Stimulated activated CD8-positive, alpha-beta memory T cell treated with anti-CD3 and anti-CD28 coated beads, Interleukin-4, amount 100 ng/mL, for 4 hours (primary cell): ENCODE measurements at places on chromosomes 5 and 9.

DNA sequence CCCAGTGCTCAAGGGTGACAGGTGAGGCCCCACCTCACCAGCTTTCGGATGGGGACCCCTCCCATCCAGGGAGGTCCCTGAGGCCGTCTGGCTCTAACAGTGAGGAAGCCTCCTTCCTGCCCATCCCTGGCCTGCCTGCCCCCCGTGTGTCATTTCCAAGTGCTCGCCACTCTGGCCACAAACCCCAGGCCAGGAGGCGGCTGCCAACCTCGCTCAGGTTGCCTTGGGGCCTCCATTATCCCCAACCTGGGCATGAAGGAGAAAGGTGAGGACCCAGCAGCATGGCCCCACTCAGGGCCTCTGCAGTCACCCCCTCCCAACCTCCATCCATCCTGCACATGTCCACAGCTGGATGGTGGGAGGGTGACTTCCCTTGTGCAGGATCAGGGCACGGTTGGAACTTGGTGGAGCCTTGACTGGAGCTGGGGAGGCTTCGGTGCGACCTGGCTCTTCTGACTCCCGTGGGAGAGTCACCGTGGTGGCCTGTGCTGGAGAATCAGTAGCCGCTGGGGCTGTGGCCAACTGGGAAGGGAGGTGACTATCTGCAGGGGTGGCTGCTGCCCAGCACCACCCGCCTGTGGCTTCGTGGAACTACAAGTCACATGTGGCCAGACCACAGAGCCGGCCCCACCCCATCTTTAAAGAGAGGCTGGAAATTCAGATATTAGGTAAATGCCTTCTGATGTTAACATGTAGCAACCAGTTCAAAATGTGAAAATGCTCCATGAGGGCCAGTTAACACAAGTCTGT, 37.5 kb upstream of the GFPT2 start:
- DNase-seq, result no peak

GRCh38 chr9:135255033-135255840, 167.8 kb downstream of the OLFM1 start:
- DNase-seq, result no peak

- DNase-seq, result no peak
Observed at GRCh38 chr5:5648694-5649093, 226.2 kb downstream of the ICE1 start.

GRCh38 chr5:107952450-107952849, 281.7 kb upstream of the EFNA5 start:
- DNase-seq, result no peak

DNA sequence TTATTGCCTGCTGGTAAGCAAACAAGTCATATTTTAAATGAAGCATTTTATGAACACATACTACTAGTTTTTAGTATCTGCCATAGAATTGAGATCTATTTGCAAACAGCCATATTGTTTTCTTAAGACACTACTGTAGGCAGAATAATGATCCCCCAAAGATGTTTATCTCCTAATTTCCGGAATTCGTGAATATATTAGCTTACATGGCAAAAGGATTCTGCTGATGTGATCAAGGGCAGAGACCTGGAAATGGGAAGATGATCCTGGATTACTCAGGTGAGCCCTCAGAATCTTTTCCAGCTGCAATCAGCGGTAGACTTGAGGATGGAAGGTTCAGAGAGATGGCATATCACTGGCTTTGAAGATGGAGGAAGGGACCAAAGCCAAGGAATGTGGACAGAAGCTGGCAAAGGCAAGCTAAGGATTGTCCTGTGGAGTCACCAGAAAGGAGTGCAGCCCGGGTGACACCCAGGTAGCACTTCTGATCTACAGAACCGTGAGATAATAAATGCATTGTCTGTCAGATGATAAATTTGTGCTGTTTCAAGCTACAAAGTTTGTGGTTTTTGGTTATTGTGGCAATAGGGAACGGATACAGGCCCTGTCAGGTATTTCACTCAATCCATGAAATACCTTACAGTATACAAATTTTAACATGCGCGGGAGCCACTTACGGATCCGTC, 1.0 kb upstream of the ERCC6L2 start:
- no peak for DNase-seq

- DNase-seq, result no peak
Observed at GRCh38 chr9:74570879-74571512, 73.9 kb downstream of the RORB start.

GRCh38 chr9:132837501-132838286, 40.4 kb downstream of the AK8 start:
- DNase-seq, result no peak

GRCh38 chr9:22044583-22044982, 35.5 kb upstream of the CDKN2B start:
- no peak for DNase-seq

DNA sequence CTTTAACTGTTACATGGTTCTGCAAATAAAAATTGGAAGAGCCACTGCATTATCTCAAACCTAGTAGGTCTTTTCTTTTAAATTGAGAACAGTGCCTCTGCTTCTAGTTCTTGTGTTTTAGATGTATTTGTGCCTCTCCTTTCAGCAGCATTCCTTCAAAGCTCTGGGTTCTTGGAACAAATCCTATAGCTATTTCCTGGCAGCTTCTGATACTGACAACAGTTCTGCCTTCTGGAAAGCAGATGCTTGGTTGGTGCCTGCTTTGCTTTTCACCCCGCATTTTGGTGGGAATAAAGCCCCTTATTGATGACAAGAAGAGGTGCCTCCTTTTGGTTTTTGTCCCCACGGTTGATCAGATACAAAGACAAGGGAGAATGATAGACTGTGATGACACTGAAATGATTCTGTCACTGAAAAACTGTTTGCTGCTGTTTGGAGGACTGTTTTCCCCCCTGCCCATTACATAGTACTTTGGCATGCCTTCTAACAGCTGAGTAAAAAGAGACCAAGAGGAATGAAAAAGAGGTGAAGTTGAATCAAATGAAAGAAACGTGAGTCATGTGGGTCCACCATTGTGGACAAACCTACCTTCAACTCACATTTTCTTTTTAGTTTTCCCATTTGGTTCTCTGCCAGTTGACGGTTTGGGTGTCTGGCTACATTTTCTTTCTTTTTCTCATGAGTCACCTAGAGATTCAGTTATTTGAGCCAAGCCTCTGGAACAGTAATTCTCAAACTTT, 5.6 kb downstream of the PTCD2 start:
- DNase-seq, result no peak

GRCh38 chr5:73365990-73366667, 82.4 kb downstream of the FOXD1 start:
- no peak for DNase-seq

- no peak for DNase-seq
Observed at GRCh38 chr5:32358611-32359010, 45.9 kb upstream of the MTMR12 start.

GRCh38 chr5:91302305-91302704, 80.8 kb downstream of the ARRDC3 start:
- no peak for DNase-seq

DNA sequence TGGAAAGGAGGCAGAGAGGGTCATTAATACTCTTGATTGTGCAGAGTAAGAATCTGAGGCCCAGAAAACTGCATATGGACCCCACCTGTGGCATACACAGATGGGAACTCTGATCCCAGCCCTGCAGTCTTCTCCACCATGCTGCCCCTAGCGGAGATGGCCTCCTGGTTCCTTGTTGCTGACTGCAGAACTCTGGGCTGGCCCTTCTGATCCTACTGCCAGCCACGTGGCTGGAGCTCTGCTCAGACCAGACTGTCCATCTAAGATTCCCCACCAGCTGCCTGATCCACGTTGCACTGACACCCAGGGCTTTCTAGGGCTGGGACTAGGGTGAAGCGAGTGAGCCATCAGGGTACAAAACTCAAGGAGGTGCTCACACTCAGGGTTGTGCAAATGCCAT, 245.7 kb upstream of the NR4A3 start:
- DNase-seq, result no peak

- no peak for DNase-seq
Observed at GRCh38 chr5:39547553-39548154, 122.9 kb upstream of the DAB2 start.

DNA sequence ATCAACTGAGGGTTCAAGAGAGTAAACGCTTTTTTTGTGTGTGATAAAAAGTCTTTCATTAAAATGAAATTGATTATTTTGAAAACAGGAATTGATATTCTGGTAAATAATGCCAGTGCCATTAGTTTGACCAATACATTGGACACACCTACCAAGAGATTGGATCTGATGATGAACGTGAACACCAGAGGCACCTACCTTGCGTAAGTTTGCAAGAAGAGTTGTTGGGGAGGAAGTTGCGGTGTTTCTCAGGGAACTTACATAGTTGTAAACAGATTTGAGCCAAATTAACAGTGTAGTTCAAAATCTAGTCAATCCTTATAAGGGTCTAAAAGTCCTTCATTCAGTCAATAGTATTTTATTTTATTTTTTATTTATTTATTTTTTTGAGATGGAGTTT, 28.9 kb downstream of the HSDL2 start:
- no peak for DNase-seq

DNA sequence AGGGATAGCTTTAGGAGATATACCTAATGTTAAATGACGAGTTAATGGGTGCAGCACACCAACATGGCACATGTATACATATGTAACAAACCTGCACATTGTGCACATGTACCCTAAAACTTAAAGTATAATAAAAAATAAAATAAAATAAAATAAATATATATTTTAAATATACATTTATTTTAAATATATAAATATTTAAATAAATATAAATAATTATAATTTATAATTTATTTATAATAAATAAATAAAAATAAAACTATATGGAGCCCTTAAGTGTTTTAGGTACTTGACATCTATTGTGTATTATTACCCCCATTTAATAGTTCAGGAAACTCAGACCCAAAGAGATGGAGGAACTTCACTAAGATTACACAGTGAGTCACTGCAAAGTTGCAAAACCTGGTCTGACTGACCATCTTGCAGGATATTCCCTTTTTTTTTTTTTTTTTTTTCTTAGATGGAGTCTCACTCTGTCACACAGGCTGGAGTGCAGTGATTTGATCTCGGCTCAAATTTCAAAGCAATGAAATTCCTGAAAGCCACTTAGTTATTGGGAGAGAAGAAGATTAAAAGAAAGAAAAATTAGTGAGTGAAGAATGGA, 5.8 kb upstream of the C5orf52 start:
- no peak for DNase-seq
